Activated naive CD4-positive, alpha-beta T cell (primary cell): ENCODE measurements at places on chromosomes 3 and 15.

- DNase-seq, result no peak
These were observed 24.0 kb upstream of the SPTBN5 start for GRCh38 chr15:41917767-41918430.

DNA sequence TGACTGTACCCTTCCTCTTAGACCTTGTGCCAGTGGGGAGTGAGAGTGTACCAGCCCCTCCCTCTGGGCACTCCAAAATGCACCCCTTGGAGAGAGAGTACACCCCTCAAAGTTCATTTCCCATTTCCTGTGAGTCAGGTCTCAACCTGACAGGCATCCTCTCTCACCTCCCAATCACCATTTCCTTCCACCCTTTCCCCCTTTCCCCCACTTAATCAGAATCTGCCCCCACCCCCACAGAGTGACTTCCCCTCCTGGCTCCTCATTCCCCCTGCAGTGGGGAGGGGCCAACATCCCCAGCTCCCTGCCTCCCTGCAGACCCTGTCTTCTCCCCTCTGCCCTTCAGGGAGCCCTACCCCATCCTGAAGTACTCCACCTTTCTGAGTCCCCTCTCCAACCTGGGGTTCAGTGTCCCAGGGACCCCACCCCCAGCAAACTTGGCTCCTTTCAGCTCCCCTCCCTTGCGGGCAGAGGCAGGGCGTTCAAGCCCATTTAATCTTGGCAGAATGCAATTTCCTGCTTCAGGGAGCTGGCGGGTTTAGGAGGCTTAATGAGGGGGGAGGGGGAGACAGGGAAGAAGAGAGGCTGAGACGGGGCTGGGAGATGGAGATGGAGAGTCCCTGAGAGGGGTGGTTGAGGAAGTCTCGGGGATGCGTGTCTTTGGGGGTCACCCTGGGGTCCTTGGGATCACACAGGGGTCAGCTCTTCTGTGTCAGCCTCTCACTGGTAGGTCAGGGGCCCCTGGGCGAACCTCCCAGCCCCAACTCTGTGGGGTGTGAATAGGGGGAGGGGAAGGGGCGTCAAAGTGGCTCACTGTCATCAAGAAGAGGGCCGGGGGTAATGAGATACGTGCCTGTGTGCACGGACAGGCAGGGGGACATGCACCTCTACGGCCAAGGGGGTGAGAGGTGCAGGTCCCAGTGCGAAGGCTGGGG lies 16.6 kb upstream of the SEMA3F start:
- DNase-seq, result no peak

DNA sequence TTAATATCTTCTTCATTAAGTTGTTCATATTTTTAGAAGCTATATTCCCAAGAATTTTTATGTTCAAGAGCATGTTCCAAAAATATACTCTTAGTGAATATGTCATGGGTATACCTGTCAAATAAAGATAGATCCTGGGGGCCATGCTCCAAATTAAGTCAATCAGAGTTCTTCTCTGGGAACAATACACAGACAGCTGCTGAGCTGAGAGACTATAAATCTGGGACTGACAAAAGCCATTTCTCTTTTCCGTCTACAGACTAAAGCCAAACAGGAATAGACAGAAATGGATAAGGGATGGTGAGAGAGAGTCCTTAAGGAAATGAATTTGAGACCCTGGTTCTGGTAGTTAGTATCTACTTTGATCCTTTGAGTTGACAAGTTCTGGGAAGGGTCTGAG lies 465.1 kb upstream of the RASGRP1 start:
- no peak for DNase-seq

- no peak for DNase-seq
These were observed 107.6 kb upstream of the ZBTB20 start for GRCh38 chr3:115254492-115255196.

DNA sequence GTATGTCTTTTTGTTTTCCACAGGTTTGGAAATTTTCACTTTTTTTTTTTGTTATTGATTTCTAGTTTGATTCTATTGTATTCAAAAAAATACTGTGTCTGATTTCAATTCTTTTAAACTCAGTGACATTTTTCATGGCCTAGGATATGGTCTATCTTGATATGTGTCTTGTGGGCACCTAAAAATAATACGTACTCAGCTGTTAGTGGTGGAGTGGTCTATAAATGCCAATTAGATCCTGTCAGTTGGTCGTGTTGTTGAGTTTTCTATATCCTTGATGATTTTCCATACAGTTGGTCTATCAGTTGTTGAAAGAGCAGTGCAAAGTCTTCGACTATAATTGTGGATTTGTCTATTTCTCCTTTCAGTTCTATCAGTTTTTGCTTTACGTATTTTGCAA lies 61.7 kb downstream of the LSM3 start:
- DNase-seq, result no peak

GRCh38 chr3:53691349-53691748 lies 154.9 kb downstream of the CHDH start:
- no peak for DNase-seq

- no peak for DNase-seq
These were observed 3.8 kb downstream of the PLCH1 start for GRCh38 chr3:155741101-155741500.

GRCh38 chr3:117355566-117355965 lies 646.0 kb downstream of the TUSC7 start:
- DNase-seq, result no peak

DNA sequence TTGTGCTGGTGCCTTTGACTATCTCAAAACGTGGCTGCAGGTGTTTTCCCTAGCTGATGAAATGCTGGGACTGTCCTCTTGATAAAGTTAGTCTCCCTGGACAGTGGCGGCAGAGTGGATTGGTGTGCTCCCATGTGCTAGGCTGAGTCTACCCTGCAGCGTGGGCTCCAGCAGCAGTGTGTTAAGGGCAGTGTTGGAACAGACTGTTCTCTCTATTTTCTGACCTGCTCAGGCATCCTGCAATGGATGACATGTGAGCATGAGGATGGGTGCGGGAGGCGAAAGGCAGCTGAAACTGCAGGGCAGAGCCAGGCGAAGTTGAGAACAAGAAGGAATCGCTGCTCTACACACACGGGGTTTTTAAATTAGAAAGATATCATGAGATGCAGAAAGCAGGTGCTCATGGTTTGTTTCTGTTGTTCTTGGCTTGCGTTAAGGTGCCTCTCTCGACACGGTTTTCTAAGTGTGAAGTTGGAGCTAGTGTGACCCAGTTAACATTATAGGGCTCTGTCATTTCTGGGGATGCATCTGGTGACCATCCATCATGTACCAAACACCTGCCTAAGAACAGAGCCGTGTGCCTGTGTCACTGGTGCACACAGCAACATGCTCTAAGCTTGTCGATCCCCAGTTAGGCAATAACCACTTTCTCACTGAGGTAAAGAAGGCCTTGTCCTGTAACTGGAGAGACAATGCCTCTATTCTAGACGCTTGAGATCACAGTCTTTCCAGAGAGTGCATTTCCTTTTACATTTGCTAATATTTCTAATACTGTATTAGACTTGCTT lies 44.3 kb downstream of the SLCO3A1 start:
- no peak for DNase-seq

- no peak for DNase-seq
These were observed 21.8 kb downstream of the RARB start for GRCh38 chr3:25449857-25450256.

DNA sequence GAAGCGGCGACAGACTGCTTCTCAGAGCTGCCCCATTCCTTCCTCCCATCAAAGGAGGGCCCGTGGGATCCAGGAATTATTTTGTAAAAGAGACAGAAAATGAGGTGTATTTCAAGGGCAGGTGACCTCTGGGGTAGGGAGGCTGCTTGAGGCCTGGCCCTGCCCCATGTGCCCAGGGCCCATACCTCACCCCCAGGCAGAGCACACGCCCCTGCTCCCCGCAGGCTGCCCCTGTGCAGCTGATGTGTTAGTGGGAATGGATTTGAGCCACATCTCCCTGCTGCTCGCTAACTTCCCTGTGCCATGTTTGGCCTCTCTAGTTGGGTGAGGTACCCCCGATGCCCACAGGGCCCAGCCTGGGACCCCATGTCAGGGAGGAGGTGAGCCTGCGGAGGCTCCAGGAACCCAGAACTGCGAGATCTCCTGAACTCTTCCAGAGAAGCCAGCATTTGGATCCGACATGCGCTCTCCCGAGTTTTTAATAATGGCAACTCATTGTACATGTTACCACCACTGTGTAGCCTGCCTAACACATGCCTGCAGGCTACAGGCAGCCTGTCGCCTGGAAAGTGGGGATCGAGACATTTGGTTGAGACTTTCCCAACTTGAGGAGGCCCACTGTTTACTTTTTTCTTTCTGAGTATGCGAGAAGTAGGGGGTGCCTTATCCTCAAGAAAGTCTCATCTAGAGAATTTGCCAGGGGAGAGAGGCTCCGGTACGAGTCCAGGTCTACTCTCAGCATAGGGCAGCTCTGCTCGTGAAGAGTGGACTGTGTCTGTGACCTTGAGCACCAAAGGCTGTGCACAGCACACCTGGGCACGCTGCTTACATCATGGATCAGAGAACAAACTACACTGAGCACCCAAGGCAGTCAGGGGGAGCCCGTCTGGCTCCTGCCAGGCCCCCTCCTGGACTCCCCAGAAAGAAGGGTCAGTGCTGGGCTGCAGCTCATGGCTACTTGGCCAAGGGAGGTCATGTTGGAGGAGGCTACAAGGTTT lies 36.1 kb downstream of the PCSK6 start:
- no peak for DNase-seq

DNA sequence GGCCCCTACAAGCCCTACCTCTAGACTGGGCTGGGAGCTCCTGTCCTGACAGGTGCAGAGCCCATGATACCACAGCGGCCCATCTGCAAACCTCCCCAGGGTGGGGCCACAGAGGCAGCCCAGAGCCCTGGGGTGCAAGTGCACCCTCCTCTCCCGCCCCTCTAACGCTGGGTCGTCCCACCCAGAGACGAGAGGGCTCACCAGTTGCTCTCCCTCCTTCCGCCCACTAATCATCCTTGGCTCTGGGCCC lies 742 bp downstream of the TNK2 start:
- DNase-seq, result no peak

DNA sequence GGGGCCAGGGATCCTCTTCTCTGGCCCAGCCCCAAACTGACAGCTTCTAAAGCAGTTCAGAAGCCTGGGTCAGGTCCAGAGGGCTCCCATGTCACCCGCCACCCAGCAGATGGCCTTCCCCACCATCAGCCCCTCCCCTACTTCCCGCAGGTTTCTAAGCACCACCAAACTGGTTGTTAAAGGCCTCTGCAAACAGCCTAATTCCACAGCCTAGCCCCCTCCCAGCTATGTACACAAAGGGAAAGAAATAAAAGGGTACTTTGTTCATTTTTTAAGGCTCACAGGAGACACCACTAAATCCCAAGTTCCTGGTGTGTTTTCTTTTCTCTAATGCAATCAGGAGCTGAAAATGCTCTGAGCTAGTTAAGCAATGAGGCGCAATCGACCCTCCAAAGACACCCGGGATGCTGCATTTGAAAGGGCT lies 30.6 kb downstream of the PLCH1 start:
- no peak for DNase-seq

GRCh38 chr15:43210172-43210745 lies 10.6 kb downstream of the EPB42 start:
- DNase-seq, result no peak

- DNase-seq, result no peak
These were observed 9.0 kb upstream of the BTLA start for GRCh38 chr3:112508261-112508660.

DNA sequence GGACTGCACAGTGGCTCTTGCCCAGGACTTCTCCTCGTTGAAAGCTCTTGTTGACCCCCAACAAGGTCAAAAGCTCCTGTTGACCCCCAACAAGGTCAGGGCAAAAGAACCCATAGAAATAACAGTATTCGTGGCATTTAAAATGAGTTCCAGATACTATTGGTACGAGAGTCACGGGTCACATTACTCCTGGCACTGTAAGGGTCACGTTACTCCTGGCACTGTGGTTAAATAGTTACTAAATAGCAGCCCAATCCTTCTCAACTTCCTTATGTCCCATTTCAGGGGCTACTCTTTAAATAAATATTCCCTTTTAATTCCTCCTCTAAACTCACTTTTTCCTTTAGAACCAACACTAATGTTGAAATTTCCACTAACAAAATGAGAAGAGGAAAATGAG lies 18.2 kb upstream of the ADCY5 start:
- no peak for DNase-seq

DNA sequence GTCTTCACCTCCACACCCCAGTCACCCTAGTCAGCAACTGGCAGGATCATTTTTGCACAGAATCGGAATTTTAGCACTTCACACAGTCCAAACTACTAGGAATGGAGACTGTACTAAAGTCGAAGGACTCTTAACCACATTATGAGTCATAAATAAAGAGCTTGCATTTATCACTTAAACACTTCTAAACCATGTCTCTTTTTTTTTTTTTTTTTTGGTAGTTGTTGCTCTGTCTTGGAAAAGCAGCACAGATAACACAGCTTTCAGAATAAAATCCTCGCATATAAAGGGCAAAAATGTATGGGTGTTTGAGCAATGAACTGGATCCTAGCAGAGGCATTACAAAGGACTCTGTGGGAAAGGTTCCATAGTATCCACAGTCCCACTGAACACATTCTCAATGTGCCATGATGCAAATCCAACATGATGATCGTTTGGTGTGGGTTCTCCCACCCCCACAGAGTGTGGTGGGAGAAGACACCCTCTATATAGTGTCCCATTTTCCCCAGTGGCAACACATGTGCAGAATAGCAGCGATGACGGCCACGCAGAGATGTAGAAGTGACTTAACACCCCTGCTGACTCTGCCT lies 47.1 kb downstream of the FOXP1 start:
- no peak for DNase-seq

- no peak for DNase-seq
These were observed 753.1 kb upstream of the CCDC54 start for GRCh38 chr3:106624154-106624553.

- DNase-seq, result no peak
These were observed 86.0 kb upstream of the LIMD1 start for GRCh38 chr3:45508483-45509037.

GRCh38 chr15:46213551-46213950 lies 578.7 kb downstream of the SQOR start:
- no peak for DNase-seq

GRCh38 chr3:70857916-70858315 lies 545.5 kb upstream of the MDFIC2 start:
- no peak for DNase-seq

GRCh38 chr3:123028233-123028828 lies 768 bp upstream of the SEMA5B start:
- no peak for DNase-seq

DNA sequence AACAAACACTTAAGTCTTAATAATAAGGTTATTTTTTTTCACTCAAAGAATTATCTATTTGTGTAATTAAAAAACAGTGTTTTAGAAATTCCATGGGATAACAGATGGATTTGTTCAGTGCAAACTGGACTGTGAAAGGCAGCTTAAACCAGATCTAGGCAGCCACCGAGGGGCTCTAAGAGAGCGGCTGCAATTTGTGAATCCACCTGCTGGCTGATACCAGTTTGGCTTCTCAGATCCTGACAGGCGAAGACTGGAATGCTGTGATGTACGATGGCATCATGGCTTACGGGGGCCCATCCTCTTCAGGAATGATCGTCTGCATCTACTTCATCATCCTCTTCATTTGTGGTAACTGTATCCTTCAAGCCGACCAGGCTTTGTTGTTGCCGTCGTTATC lies 119.6 kb downstream of the CHDH start:
- no peak for DNase-seq

GRCh38 chr3:20739814-20740213 lies 553.8 kb upstream of the SGO1 start:
- DNase-seq, result no peak
